Stimulated activated CD8-positive, alpha-beta memory T cell treated with anti-CD3 and anti-CD28 coated beads, Interleukin-12 subunit alpha, Interleukin-12 subunit beta, amount 100 ng/mL, for 1 hour (primary cell): ENCODE measurements at places on chromosomes 16 and 17.

DNA sequence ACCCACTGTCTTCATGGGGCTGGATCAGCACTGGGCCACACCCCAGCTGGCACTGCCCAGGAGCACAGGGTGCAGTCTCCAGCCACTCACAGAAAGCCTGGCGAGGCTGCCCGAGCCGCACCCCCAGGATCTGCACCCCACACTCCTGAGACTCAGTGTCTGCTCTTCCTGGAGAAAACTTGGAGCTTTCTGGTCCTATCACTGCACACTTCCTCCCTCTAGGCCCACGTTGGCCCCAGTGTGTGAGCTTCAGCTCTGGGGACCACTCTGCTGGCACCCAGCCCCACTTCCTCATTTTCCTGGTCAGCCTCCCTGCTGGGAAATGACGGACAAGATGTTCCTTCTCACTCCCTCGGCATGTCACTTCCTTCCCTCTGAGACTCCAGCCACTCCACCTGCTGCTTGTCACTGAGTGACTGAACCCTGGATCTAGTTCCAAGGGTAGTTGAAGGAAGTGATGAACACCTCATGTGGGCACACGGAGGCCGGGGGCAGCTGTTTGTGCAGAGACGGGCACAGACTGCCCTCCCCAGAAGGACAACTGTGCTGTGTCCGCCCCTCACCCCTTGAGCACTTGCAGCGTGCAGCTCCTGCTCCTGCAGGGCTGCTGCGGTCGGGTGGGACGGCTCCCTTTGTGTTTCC lies 29.0 kb downstream of the ZC3H18 start:
- no peak for DNase-seq

GRCh38 chr16:22945361-22945760 lies 131.4 kb downstream of the HS3ST2 start:
- no peak for DNase-seq

GRCh38 chr17:6523330-6523729 lies 33.0 kb downstream of the PITPNM3 start:
- DNase-seq: no peak

DNA sequence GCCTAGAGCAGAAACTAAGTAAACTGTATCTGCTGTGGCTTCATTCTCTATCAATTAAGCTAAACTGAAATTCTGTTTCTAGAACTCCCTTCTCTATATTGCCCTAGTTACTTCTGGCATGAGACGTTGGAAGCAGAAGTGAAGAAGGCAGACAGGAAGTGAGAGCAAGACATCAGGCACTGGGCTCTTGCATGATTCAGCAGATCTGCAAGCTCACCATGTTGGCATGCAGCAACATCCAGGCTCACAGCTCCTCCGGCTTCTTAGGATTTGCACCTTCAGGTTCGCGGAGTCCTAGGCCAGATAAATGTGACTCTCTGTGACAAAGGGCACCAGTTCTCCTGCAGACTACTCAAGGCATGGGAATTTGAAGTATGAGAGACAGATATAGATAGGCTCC lies 148.3 kb downstream of the CDH8 start:
- DNase-seq: no peak

- no peak for DNase-seq
These were observed 11.6 kb downstream of the CDK5R1 start for GRCh38 chr17:32498391-32498790.

GRCh38 chr17:72425133-72425793 lies 304.4 kb downstream of the SOX9 start:
- no peak for DNase-seq

GRCh38 chr17:57375770-57376225 lies 119.5 kb downstream of the MSI2 start:
- DNase-seq: no peak

DNA sequence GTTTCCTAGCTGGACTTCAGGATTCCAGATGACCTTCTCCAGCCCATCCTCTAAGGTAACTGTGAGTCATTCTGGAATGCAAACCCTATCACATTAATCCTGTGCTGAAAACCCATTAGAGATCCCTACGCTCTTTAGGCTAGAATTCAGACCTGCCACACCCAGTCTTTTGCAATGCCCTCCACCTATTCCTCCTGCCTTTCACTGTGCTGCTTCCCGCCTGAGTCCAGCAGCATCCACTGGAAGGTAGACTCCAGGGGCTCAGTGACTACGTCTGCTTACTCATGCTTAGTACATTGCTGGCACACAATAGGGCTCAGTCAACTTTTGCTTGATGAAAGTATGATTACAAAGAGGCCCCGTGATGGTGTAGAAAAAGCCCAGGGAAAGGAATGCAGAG lies 121.1 kb downstream of the SPACA3 start:
- DNase-seq: no peak

- no peak for DNase-seq
These were observed 5.6 kb upstream of the TACO1 start for GRCh38 chr17:63595132-63595531.

DNA sequence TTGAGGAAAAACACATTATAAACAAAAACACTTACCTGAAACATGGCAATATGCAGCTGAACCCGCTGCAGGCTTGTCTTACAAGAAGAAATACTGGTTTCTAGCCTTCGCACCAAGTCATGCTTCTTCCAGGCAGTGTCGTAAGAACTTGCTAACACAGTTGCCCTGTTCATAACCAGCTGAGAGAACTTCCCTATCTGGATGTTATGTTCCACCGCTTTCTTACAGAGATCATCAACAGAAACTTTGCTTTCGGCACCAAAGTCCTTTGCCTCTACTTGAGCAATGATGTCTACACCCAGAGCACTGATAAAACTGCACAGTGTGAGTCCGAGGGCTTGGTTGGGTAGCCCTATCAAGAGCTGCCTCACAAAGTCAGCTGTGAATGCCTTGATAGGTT lies 27.9 kb upstream of the ARL6IP1 start:
- DNase-seq: no peak

DNA sequence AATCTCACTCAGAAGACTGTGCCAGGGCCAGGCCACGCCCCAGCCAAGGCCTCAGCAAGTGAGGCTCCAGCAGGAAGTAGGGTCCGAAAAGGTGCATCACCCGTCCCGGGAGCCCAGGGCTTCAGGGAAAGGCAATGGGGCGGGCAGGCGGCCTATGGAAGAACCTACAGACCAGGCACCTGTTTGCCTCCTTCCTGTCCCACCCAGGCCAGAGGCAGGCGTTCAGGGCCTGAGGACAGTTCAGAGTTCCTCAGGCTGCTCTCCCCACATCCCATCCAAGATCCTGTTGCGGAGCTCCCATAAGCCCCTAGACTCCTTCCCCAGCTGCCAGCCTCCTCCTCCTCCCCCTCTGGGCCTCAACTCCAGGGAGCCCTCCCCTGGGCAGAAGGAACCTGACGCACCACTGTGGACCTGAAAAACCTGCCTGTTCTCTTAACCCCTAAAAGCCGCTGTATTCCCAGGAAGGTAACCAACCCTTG lies 2.3 kb downstream of the CLUH start:
- DNase-seq: no peak

GRCh38 chr16:11393861-11394592 lies 48.8 kb downstream of the RMI2 start:
- no peak for DNase-seq

DNA sequence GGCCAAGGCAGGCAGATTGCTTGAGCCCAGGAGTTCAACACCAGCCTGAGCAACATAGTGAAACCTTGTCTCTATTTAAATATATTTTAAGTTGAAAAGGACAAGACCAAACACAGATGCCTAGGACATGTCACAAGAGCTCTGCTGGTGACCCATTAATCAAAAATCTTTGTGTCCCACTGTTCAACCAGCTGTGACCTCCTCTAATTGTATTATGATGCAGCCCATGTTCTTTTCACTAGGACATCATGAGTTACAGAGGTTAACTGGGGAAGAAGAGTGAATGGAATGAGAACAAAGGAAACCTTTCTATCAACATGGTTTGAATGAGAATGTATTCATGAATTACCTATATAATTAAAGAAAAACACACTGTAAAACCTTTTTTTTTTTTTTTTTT lies 7.0 kb downstream of the EFTUD2 start:
- no peak for DNase-seq

GRCh38 chr16:83619381-83620150 lies 188.2 kb upstream of the HSBP1 start:
- no peak for DNase-seq
